ENCODE measurements at places on chromosomes 2 and 18. TPM values are rescaled to one million over a fixed set of nuclear protein-coding genes. Genes with fewer than 3 reads are reported as not detected.

GDF7 gene
- total RNA-seq, result 0.94 TPM

CLEC4F gene
- 0.44 TPM for total RNA-seq

G6PC2 gene
- not detected for total RNA-seq

VWA3B gene
- not detected for total RNA-seq

IGFBP5 gene
- 451 TPM for total RNA-seq

WDR35 gene
- total RNA-seq, result 3.0 TPM

DTNA gene
- total RNA-seq, result 91.5 TPM

POU3F3 gene
- total RNA-seq, result not detected

SPHKAP gene
- 0.07 TPM for total RNA-seq

ZSCAN30 gene
- total RNA-seq, result 9.0 TPM

KRCC1 gene
- total RNA-seq, result 10.8 TPM

RNPEPL1 gene
- total RNA-seq, result 48.8 TPM

BMP10 gene
- 0.17 TPM for total RNA-seq

SPP2 gene
- total RNA-seq, result not detected

ARHGAP28 gene
- total RNA-seq, result 6.7 TPM

PROKR1 gene
- not detected for total RNA-seq

TTN gene
- total RNA-seq, result 7,650 TPM

PIAS2 gene
- 59.8 TPM for total RNA-seq

NT5DC4 gene
- not detected for total RNA-seq

DCDC2C gene
- total RNA-seq, result not detected

FSHR gene
- not detected for total RNA-seq

METTL5 gene
- 75.4 TPM for total RNA-seq

CDC42EP3 gene
- 174 TPM for total RNA-seq

MAB21L4 gene
- total RNA-seq, result not detected

ZNF804A gene
- total RNA-seq, result not detected

ZDBF2 gene
- total RNA-seq, result 20.8 TPM

MYO3B gene
- 0.32 TPM for total RNA-seq

UXS1 gene
- 12.2 TPM for total RNA-seq

SOWAHC gene
- total RNA-seq, result 1.1 TPM

GREB1 gene
- total RNA-seq, result 17.5 TPM

CROCC2 gene
- total RNA-seq, result not detected

DSG1 gene
- total RNA-seq, result not detected

GAL3ST2 gene
- not detected for total RNA-seq

B3GNT2 gene
- 3.0 TPM for total RNA-seq

MYOM1 gene
- total RNA-seq, result 842 TPM

ANKRD30B gene
- total RNA-seq, result 0.04 TPM

MALL gene
- 10.0 TPM for total RNA-seq

GNLY gene
- 20.0 TPM for total RNA-seq

LCT gene
- 0.02 TPM for total RNA-seq

EIF2AK3 gene
- total RNA-seq, result 7.6 TPM

STAMBP gene
- 53.5 TPM for total RNA-seq

ANKRD62 gene
- total RNA-seq, result not detected

SLC4A3 gene
- total RNA-seq, result 0.64 TPM

Data from psoas muscle (tissue), 8 donors.